EL (cell line): ENCODE measurements at places on chromosomes 7 and 10.

DNA sequence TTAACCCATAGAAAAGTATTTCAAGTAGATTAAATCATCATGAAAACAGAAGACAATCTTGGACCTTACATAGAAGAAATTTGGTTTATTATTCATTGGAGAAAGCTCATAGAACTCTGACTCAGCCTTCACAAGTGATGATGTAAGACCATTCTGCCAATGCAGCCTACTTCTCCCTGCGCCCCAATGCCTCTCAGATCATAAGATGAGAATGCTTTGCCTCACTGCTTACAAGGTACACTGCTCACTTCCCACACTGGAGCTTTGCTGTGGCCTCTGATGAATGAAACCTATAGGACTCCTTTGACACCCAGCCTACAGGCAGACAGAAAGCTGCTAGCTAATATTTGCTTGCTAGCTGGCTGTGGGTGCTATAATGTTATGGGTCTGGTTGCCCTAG, 569.4 kb upstream of the STEAP1 start:
- no peak for DNase-seq

GRCh38 chr7:113608782-113609181, 310.0 kb downstream of the PPP1R3A start:
- no peak for DNase-seq

DNA sequence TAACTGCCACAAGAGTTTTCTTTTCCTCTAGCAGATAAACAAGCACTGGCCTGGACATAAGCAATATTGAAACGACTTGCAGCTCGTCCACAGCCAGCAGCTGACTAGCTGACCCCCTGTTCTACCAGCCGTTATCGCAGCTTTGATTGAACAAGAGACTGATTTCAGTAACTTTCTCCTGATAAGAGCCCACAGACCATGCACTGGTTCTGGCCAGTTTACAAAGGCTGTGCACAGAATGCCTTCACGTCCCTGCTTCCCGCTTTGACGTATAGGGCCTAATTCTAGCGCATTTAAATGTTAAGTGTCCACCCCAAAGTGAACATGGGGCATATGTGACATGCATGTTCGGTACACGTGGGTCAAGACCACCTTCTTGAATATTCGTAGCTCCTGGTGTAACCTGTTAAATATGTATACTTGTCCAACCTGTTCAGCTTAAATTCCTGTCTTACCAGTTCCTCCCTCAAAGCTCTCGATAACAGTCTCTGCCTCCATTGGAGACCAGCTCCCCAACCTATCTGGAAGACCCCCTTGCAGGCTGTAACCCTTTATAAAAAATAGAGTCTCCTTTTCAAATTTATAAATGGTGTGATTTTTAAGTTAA, 69.2 kb downstream of the LYZL1 start:
- DNase-seq = no peak

- DNase-seq = no peak
Measured at GRCh38 chr7:138023618-138024342, 21.9 kb upstream of the CREB3L2 start.

GRCh38 chr7:27030393-27031050, 65.3 kb downstream of the HOXA1 start:
- no peak for DNase-seq
